ENCODE measurements at places on chromosomes 13 and 19.

GRCh38 chr13:85108356-85108755 lies 690.9 kb downstream of the SLITRK6 start:
- H3K27ac ChIP-seq: no peak overlapping the region
- no peak for DNase-seq
- no peak overlapping the region for H3K4me3 ChIP-seq
- H3K36me3 ChIP-seq: no peaks in the 10 kb centered on the region

- H3K4me3 ChIP-seq: peak overlapping the region; percentile 78
- peak overlapping the region; percentile 91 for H3K27ac ChIP-seq
- peaks cover 79% of the 10 kb centered on the region for H3K36me3 ChIP-seq
- H3K4me1 ChIP-seq: peaks cover 79% of the 10 kb centered on the region
These were observed 7.9 kb downstream of the HNRNPL start for GRCh38 chr19:38841787-38842438.

GRCh38 chr19:18657590-18658365 lies 20.9 kb downstream of the KLHL26 start:
- no peak overlapping the region for H3K27ac ChIP-seq
- no peak for DNase-seq
- H3K4me1 ChIP-seq: peaks cover 11% of the 10 kb centered on the region
- no peaks in the 10 kb centered on the region for H3K27me3 ChIP-seq

DNA sequence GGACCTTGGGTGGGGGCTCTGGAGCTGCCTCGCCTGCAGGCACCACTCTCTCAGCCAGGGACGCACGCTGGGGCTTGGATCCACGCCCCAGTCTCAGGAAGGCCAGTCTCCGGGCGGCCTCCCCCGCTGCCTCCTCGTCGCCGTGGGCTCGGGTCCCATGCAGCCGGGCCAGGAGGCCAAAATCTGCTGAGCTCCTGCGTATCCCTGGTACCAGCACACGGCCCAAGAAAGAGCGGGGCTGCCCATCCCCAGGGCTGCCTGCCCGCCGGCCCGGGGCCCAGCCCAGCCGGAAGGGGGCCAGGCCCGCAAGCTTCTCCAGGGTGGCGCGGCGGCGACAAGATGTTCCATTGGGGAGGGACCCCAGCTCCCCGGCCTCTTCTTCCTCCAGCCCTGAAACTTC lies 6.7 kb downstream of the EXOC3L2 start:
- H3K4me1 ChIP-seq: no peaks in the 10 kb centered on the region
- no peak overlapping the region for H3K27ac ChIP-seq
- H3K4me3 ChIP-seq: no peak overlapping the region
- peaks cover 36% of the 10 kb centered on the region for H3K27me3 ChIP-seq
- no peak for DNase-seq

- no peaks in the 10 kb centered on the region for H3K36me3 ChIP-seq
- H3K4me3 ChIP-seq: no peak overlapping the region
- H3K4me1 ChIP-seq: no peaks in the 10 kb centered on the region
These were observed 955.7 kb upstream of the SLC10A2 start for GRCh38 chr13:104021806-104022397.

DNA sequence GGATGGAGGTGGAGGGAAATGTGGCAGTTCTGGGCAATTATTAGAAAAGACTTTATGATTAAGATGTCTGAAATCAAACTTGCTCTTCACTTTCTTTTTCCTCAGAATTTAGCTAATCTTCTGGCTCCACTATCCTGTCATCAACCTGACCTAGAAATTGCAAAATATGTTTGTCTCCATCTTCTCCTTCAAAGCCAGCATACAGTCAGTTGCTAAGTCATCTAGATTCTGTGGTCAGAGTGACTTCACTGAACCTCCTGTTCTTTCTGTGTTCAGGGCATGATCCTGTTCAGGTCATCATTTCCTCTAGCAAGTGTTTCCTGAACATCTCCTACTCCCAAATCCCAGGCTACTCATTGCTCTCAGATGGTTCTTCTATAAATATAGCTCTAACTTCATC lies 10.8 kb upstream of the CCNA1 start:
- H3K4me3 ChIP-seq: no peak overlapping the region
- H3K27me3 ChIP-seq: peaks cover 76% of the 10 kb centered on the region
- H3K36me3 ChIP-seq: no peaks in the 10 kb centered on the region
- no peak overlapping the region for H3K27ac ChIP-seq
- peaks cover 22% of the 10 kb centered on the region for H3K4me1 ChIP-seq

GRCh38 chr19:54331626-54332025 lies 7.3 kb downstream of the LILRA4 start:
- H3K36me3 ChIP-seq: peaks cover 7% of the 10 kb centered on the region
- no peaks in the 10 kb centered on the region for H3K27me3 ChIP-seq
- no peak for DNase-seq
- H3K4me1 ChIP-seq: peaks cover 16% of the 10 kb centered on the region
- H3K4me3 ChIP-seq: no peak overlapping the region

- no peak for DNase-seq
- H3K4me1 ChIP-seq: peaks cover 32% of the 10 kb centered on the region
- no peak overlapping the region for H3K4me3 ChIP-seq
- H3K27me3 ChIP-seq: no peaks in the 10 kb centered on the region
- H3K27ac ChIP-seq: no peak overlapping the region
These were observed 140.5 kb downstream of the KLF12 start for GRCh38 chr13:73993661-73994060.

GRCh38 chr19:10736189-10736588 lies 18.3 kb downstream of the DNM2 start:
- H3K27me3 ChIP-seq: no peaks in the 10 kb centered on the region
- peaks cover 32% of the 10 kb centered on the region for H3K4me1 ChIP-seq
- H3K4me3 ChIP-seq: no peak overlapping the region
- DNase-seq: no peak
- no peak overlapping the region for H3K27ac ChIP-seq

DNA sequence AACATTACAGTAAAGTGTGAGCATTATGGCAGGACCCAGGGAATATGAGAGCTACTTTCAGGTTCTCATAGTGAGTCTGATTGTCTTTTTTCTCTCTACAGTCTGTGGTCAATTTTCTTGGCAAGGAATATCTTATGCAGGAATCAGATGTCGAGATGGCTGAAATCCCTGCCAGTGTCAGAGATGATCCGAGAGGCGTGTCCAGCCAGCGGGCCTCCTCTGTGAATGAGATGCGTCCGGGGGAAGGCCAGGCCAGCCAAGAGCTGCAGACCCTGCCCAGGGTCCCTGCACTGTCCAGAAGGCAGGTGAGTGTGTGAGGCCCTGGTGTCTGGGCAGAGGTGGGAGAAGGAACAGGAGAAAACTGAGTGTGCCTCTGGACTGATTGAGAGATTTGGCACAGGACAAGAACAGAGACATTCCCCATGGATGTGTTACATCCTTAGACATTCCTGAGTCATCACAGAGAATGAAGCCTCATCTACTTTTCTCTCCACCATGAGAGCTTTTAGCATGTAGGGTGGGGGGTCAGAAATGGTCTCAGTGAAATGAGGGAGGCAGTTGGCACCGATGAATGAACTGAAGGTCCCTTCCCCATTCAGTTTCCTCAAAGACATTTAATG lies 27.3 kb upstream of the EDDM13 start:
- H3K36me3 ChIP-seq: no peaks in the 10 kb centered on the region
- H3K4me1 ChIP-seq: no peaks in the 10 kb centered on the region
- no peak for DNase-seq
- H3K27me3 ChIP-seq: no peaks in the 10 kb centered on the region

- H3K27ac ChIP-seq: peak overlapping the region; percentile 89
- peaks cover 12% of the 10 kb centered on the region for H3K27me3 ChIP-seq
- H3K4me1 ChIP-seq: peaks cover 14% of the 10 kb centered on the region
- H3K36me3 ChIP-seq: no peaks in the 10 kb centered on the region
- DNase-seq: peak; percentile 84
These were observed 286.5 kb downstream of the MYO16 start for GRCh38 chr13:108915634-108916512.

DNA sequence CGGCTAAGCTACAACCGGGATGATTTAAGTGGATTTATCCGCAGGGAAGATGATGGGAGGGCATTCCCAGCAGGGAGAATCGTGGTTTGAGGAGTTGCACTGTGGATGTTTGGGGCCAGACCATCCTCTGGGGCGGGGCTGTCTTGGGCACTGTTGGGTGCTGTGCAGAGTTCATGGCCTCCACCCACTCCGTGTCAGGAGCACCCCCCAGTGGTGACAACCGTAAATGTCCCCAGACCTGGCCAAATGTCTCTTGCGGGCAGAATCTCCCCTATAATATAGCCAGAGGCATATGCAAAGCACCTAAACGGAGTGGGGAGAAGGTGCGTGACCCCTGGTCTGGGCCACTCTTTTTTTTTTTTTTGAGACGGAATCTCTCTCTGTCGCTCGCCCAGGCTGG lies 40.2 kb downstream of the SMIM24 start:
- DNase-seq: peak; percentile 57
- no peaks in the 10 kb centered on the region for H3K27me3 ChIP-seq
- H3K36me3 ChIP-seq: peaks cover 12% of the 10 kb centered on the region
- H3K27ac ChIP-seq: no peak overlapping the region
- H3K4me1 ChIP-seq: peaks cover 5% of the 10 kb centered on the region

- peaks cover 4% of the 10 kb centered on the region for H3K36me3 ChIP-seq
- H3K4me1 ChIP-seq: peaks cover 21% of the 10 kb centered on the region
- H3K27me3 ChIP-seq: peaks cover 4% of the 10 kb centered on the region
- no peak for DNase-seq
- peak overlapping the region; percentile 88 for H3K4me3 ChIP-seq
These were observed 1.1 kb downstream of the BSG start for GRCh38 chr19:573519-573825.

DNA sequence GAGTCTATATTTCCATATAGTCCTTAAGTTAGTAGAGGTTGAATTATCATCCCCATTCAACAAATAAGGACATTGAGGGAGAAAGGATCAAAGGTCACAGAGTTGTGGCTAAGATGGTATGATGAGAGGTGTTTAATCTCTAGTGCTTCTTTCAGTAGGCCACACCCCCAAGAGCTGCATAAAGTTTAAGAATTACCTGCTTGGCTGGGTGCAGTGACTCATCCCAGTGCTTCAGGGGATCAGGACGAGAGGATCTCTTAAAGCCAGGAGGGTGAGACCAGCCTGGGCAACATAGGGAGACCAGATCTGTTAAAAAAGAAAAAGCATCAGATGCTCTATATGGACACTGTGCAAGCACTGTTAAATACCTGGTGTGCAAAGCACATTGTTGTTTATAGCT lies 560.0 kb upstream of the KLHL1 start:
- no peak for DNase-seq
- no peaks in the 10 kb centered on the region for H3K4me1 ChIP-seq
- H3K27me3 ChIP-seq: no peaks in the 10 kb centered on the region
- no peaks in the 10 kb centered on the region for H3K36me3 ChIP-seq
- H3K4me3 ChIP-seq: no peak overlapping the region

- no peak overlapping the region for H3K4me3 ChIP-seq
- no peak for DNase-seq
- no peak overlapping the region for H3K27ac ChIP-seq
- H3K27me3 ChIP-seq: peaks cover 3% of the 10 kb centered on the region
- peaks cover 10% of the 10 kb centered on the region for H3K4me1 ChIP-seq
- H3K36me3 ChIP-seq: peaks cover 40% of the 10 kb centered on the region
These were observed 22.2 kb upstream of the ERVV-1 start for GRCh38 chr19:52991484-52991883.

DNA sequence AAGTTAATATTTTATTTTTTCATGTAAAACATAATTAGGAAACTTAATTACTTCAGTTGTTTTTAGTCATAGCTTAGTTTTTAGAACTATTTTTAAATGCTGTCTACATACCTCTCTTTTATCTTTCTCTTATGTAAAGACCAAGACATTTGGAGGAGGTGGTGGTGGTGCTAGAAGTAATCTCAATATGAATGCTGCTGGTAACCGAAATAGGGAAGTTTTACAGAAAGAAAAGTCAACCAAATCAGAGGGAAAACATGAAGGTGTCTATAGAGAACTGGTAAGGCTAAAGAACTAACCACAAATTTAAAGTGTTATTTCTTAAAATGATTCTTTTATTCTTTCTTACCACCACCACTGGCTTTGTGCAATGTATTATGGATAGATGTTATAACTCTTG lies 97.3 kb downstream of the TDRD3 start:
- H3K36me3 ChIP-seq: peaks cover 71% of the 10 kb centered on the region
- no peak overlapping the region for H3K4me3 ChIP-seq
- DNase-seq: no peak
- no peaks in the 10 kb centered on the region for H3K4me1 ChIP-seq
- no peak overlapping the region for H3K27ac ChIP-seq

GRCh38 chr19:34712395-34713261 lies 21.4 kb upstream of the ZNF181 start:
- peaks cover 7% of the 10 kb centered on the region for H3K36me3 ChIP-seq
- peaks cover 1% of the 10 kb centered on the region for H3K4me1 ChIP-seq
- peaks cover 31% of the 10 kb centered on the region for H3K27me3 ChIP-seq
- no peak overlapping the region for H3K4me3 ChIP-seq
- peak; percentile 36 for DNase-seq
- H3K27ac ChIP-seq: no peak overlapping the region

DNA sequence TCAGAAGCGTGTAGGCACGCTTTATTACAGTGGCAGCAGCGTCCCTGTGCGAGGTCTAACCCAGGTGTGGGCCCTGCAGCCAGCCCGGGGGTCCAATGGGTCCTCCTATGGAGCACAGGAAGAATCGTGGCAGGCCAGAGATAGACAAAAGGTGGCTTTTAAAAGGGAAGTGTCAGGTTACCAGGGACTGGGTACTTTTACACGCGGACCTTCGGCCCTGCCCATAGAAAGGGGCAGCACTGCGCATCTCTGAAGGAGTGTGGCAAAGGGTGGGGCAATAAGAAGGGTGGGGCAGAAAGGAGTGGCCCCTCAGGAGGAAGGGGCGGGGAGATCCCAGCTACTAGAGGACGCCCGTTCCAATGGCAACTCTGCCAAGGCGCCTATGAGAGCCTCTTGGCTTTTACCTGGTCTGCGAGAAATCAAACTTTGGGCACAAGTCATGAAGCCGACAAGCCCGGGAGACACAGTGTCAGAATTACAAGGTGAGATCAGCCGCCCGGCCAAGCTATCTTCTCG lies 1419.8 kb downstream of the UQCRFS1 start:
- peaks cover 24% of the 10 kb centered on the region for H3K4me1 ChIP-seq
- no peaks in the 10 kb centered on the region for H3K27me3 ChIP-seq
- peak overlapping the region; percentile 94 for H3K4me3 ChIP-seq
- DNase-seq: peak; percentile 76
- H3K36me3 ChIP-seq: peaks cover 28% of the 10 kb centered on the region

DNA sequence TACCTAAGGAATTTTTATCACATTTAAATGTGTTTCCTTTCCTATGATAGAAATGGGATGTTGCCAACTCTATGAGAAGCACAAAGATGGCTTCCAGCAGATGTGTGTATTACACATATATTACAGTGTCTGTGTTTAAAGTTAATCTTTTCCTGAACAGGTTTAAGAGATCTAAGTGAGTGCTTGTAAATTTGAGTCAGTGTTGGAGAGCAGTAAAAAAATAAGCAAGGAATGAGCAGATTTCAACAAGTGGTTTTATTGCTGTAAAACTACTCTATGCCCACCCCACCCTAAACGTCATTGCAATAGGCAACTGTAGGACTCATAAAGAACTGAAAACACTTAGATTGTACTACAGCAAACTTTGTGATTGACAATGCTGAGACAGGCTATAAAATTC lies 248.7 kb downstream of the KLF5 start:
- no peaks in the 10 kb centered on the region for H3K36me3 ChIP-seq
- no peaks in the 10 kb centered on the region for H3K4me1 ChIP-seq
- H3K27ac ChIP-seq: no peak overlapping the region
